ENCODE measurements at places on chromosomes 12 and 14. TPM values are rescaled to one million over a fixed set of nuclear protein-coding genes. Genes with fewer than 3 reads are reported as not detected.
A peak's percentile ranks its signal among the peaks of the same experiment; 100 is the strongest.

TRHDE gene
- total RNA-seq = 1.5 TPM

- no peak for DNase-seq
Observed at GRCh38 chr14:33430414-33431035, 491.8 kb downstream of the NPAS3 start.

OR6J1 gene
- total RNA-seq = not detected

- peak; percentile 92 for DNase-seq
Observed at GRCh38 chr12:56158926-56159461, 835 bp downstream of the MYL6 start.

CDKN1B gene
- total RNA-seq = 37.5 TPM

DNA sequence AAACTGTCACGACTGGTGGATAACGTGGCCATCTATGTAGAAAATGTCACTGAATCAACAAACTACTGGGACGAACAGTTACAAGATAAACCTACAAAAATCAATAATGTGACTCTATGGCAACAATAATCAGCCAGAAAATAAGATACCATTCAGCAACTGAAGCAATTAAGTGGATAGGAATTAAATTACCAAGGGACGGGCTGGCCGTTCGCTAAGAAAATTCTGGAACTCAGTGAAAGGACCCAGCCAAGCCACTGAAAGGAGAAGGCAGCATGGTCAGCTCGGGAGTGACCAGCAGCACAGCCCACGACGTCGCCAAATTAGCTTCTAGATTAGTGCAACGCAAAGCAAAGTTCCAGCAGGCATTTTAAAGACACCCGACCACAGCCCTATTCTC is 33.6 kb upstream of the TMEM179 start:
- DNase-seq = no peak

- DNase-seq = no peak
Observed at GRCh38 chr12:116146386-116146785, 131.1 kb downstream of the MED13L start.

- DNase-seq = no peak
Observed at GRCh38 chr12:100497105-100497795, 23.6 kb downstream of the NR1H4 start.

PTGER2 gene
- 0.65 TPM for total RNA-seq

JAG2 gene
- total RNA-seq = 28.6 TPM

RIPK3 gene
- total RNA-seq = 2.9 TPM

TOX4 gene
- 78.1 TPM for total RNA-seq

GRCh38 chr14:81471062-81471461 is 62.6 kb downstream of the SEL1L start:
- no peak for DNase-seq

TDRD9 gene
- total RNA-seq = 2.7 TPM

DNA sequence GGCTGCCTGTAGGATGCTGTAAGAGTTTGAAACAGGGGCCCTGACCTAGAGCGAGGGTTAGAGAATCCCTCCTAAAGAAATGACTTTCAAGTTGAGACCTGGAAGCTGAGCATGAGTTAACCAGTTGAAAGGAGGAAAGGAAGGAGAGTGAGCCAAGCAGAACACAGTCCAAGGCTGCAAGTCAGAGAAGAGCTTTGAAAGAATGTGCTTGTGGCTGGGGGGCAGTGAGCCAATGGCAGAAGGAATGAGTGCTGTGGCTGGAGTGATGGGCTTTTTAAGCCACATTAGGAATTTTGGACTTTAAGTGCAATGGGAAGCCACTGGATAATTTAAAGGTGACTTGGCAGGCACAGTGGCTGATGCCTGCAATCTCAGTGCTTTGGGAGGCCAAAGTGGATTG is 18.1 kb downstream of the CDKN1B start:
- DNase-seq = no peak

GRCh38 chr14:96574171-96574632 is 72.0 kb downstream of the PAPOLA start:
- no peak for DNase-seq

GRCh38 chr12:24960222-24960855 is 11.4 kb upstream of the BCAT1 start:
- DNase-seq = no peak

DNA sequence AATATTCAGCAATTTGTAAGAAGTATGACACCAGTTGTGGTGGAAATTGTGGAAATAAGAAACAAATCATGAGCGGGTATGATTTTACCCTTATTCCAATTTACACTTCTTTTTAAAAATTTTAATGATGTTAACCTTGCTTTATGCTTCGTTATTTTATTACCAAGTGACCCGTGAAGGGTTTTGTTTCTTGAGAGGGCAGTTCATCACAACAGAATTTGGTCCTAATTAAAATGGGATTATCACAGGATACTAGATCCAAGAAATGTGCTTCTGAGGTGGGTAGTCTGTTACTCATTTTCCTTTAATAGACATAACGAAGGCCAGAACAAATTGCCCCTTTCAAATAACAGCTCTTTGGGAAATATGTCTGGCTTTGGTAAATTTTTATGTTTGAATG is 25.5 kb upstream of the RASSF8 start:
- no peak for DNase-seq

DNA sequence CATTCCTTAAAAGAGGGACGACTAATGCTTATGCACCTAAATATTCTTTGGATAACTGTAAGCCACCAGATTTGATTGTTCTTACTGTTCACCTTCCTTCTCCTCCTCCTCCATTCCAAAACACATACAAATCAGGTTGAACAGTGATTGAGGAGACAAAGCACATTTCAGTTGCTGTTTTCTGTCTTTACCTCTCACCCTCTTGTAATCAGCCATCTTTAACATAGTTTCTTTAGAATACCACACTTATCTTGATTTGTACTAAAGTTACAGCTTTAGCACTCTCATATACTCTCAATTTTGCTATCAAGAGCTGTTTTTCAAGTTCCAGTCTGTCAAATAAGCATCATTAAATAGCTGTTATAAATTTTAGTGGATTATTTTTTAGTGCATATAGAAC is 338.3 kb upstream of the RGS6 start:
- no peak for DNase-seq

- DNase-seq = no peak
Observed at GRCh38 chr12:102958073-102958829, 777 bp downstream of the ASCL1 start.

ESR2 gene
- 0.86 TPM for total RNA-seq

All from Right ventricle myocardium superior (tissue), 1 donor.